Naive thymus-derived CD8-positive, alpha-beta T cell (primary cell): ENCODE measurements at places on chromosomes 2 and 18.

DNA sequence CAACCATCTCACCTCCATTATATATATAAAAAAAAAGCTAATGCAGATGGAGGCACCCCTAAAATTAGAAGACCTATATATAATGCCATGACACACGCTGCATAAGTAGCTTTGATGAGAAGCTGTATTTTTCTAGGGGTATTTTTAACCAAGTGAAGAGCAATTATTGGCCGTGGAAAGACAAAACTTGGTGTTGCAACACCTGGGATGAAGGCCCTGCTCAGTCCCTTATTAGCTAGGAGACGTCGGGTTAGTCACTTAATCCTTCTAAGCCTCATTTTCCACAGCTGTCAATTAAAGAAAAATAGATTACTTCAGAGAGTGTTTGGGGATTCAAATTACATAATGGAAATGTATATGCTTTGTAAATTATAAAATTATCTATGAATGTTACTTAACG, 63.0 kb downstream of the WDR75 start:
- DNase-seq: no peak

- no peak for DNase-seq
These were observed 13.5 kb upstream of the CNOT11 start for GRCh38 chr2:101238930-101239759.

- DNase-seq: no peak
These were observed 215.3 kb upstream of the COPS8 start for GRCh38 chr2:236870370-236870769.

DNA sequence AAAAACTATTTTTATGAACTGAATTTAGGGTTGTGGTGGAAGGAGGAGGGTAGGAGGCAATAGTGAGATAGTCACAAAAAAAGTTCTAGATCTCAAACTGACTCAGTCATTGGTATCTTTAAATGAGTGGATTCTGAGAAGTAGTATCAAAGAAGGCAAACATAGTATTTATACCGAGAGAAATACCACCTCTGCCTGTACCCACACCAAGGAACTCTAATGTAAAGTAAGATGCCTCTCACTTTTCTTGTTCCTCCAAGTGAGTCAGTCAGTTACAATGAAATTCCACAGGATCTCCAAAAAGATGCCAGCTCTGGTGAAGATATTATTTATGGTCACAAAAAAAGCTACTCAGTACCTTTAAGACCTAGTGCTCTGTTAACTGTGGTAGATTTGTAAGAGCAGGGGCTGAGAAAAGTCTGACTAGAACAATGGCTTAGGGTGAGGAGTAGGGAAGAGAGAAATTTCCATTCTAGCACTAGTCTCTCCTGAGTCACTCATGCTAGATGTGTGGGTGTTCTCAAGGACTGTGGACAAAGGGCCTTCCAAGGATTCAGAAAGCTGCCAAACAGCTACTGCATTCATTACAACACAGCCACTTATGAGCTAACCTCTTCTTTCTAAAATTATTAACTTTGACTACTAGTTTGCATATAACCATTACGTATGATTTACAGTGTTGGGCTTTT, 36.3 kb downstream of the YWHAQ start:
- DNase-seq: no peak

DNA sequence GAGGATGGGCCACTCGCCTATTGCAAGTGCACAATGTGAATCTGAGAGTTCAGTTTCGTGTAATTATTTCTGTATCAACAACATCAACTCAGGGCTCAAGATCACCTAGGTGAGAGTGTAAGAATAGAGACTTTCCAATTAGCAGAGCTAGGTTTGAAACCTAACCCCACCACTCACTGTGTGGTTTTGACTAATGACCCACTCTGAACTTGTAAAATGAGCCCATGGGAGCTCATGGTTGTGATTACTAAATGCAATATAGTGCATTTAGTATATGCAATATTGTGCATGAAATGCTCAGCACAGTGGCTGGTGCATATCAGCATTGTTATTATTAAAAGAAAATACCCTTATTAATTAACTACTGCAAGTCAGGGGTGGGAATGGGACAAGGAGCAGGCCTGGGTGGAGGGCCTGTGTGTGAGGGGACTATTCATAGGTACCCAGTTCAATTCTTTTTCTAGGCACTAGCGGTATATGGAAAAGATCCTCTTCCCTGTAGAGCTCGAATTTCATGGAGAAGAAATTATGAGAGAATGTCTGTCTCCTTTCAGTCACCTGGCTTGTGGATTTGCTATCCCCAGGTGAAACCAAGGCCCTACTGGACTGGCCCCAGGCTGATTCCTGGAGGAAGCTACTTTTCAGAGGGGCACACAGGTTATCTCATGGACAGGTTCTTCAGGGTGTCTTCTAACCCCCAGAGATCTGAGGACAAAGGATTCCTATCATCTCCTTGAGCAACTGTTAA, 169.5 kb downstream of the GFPT1 start:
- DNase-seq: no peak

DNA sequence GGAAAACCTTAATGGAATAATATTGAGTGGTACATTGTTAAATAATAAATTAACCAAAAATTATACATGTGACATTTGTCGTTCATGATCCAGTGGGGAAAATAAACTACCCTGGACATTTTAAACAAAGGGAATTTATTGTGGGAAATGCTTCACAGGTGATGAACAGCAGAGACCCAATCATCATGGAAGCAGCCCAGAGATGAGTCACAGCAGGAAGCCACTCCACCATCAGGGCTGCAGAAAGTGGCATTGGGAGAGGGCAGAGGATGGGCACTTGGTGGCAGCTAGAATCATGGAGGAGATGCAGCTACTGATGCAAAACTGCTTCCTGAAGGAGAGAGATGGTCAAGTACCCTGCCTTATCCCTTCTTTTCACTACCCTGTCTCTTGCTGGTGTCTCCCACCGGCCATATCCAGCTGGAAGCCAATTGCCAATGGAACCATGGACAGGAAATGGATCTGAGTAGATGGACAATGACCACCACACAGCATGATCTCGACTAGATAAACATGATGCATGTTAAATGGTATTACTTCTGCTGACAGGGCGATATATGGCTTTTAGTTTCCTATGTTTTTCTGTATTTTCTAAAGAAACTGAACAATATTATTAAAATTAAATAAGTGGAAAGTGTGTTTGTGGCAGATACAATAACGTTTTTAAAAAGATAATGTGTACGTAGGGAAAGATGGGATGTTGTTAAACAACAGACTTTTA, 139.8 kb downstream of the RPIA start:
- DNase-seq: no peak

DNA sequence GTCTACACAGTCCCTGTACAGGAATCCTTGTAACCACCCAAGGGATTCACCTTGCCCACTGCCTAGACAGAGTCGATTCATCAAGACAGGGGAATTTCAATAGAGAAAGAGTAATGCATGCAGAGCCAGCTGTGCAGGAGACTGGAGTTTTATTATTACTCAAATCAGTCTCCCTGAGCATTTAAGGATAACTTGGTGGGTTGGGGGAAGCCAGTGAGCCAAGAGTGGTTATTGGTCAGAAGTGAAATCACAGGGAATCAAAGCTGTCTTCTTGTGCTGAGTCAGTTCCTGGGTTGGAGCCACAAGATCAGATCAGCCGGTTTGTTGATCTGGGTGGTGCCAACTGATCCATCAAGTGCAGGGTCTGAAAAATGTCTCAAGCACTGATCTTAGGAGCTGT, 17.8 kb upstream of the FAM98A start:
- DNase-seq: no peak

DNA sequence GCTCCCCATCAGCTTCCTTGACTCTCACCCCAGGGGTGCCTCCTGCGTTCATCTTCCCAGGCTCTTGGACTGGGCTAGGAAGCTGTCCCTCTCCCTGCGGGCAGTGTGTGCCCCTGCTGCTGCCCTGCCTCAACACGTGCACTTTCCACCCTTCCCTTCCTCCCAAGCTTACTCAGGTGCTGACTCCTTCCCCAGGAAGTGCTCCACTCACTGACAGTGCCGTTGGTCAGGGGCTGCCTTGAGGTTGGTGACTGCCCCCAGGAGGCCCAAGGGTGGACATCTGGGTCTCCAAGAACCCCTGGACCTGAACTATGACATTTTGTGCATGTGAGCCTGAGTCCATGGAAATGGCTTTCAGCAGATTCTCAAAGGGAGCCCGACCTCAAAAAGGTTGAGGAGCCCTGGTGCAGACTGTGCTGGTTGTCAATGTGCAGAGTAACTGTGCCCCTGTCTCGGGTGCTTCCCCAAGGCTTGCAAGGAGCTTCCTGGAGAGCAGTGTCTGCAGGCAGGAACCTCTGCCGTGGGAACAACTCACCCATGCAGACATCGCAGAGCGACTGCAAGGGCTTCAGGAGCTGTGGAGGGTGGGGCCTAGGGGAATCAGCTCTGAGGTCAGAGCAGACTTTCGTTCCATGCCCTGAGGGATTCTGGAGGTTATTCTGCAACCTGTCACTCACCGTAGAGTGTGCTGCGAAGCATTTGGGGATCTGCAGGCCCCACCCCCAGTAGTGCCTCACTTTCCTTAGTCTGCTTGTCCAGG, 116.5 kb upstream of the MCFD2 start:
- no peak for DNase-seq

- DNase-seq: no peak
These were observed 485.1 kb downstream of the THSD7B start for GRCh38 chr2:137250401-137250800.

DNA sequence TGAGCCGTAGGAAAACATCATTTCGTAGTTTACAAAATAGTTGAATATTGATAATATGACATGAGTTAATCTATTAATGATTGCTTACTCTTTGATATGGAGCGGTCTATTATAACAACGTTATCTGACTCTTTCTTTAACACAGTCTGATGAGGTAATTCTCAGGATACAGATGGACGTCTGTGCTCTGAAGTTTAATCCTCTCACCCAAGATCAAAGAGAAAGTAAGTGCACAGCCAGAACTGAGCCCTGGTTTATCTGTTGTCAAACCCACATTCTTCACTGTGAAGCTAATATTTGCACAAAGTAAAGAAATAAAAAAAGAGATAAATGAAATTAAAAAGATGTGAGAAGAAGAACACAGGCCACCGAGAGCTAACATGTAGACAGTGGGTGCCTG, 190.9 kb upstream of the COPS8 start:
- no peak for DNase-seq

GRCh38 chr2:144796936-144797335, 277.0 kb upstream of the ZEB2 start:
- no peak for DNase-seq

DNA sequence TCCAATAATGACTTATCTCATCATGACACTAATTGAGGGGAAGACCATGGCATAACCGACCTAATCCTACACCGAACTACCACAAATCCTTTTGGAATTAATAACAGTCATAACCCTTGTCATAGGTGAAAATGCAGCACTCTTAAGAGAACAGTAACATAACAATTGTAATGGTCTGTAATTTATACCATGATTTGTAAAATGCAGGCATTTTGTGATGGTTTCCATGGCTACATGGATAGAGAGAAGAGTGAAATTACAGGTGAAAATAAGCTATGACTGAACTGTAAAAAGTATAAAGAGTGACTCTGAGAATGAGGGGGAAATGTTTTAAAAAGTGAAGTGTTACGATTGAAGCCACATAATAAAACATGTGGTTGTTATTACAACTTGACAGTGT, 494.1 kb upstream of the SLC39A10 start:
- DNase-seq: no peak

GRCh38 chr2:127041259-127041970, 65.5 kb downstream of the BIN1 start:
- DNase-seq: no peak

DNA sequence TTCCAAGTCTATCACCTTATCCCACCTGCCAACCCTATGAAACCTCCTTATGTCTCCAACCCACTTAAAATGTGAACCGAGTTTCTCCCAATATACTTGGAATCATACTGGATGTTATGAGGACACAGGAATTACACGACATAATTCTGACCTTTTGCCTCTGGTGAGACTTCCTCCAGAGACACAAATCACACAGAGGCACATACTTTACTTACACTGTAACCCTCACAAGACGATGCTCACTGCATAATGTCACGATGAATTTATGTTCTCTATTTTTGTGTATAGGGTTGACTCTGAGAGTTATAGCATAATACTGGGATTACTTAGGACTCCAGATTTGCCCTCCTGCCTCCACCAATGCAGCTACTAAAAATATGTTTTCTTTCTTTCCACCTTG, 28.0 kb upstream of the SETBP1 start:
- DNase-seq: no peak

- no peak for DNase-seq
These were observed 361.8 kb downstream of the ZEB2 start for GRCh38 chr2:144158096-144158495.

DNA sequence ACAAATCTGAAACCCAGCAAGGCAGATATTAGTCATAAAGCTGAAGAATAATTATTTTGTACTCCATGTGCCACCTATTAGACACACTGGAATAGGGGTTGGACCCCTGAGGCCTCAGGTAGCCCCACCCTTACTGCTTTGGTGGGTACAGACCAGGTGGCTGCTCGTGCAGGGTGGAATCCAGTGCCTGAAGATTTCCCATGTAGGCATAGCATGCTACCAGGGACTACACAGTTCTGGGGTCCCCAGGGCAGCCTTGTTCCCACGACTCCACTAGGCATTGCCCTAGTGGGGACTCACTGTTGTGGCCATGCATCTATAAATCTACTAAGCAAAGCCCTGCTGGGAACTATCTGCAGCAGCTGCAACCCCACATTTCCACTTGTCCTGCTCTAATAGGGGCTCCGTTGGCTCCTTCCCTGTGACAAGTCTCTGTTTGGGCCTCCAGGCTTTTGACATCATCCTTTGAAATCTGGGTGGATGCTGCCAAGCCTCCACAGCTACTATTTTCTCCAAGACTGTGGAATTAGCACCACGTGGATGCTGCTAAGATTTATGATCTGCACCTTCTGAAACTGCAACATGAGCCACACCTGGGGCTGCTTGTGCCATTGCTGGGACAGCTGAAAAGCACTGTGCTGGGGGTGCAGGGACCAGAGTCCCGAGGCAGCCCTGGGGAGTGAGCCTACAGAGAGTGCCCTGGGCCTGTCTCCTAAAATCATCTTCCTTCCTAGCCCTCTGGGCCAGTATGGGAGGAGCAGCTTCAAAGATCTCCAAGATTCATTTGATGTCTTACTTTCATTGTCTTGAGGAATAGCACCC, 303.8 kb downstream of the FSIP2 start:
- DNase-seq: no peak

GRCh38 chr2:96024336-96025193, 10.2 kb downstream of the GPAT2 start:
- DNase-seq: no peak

DNA sequence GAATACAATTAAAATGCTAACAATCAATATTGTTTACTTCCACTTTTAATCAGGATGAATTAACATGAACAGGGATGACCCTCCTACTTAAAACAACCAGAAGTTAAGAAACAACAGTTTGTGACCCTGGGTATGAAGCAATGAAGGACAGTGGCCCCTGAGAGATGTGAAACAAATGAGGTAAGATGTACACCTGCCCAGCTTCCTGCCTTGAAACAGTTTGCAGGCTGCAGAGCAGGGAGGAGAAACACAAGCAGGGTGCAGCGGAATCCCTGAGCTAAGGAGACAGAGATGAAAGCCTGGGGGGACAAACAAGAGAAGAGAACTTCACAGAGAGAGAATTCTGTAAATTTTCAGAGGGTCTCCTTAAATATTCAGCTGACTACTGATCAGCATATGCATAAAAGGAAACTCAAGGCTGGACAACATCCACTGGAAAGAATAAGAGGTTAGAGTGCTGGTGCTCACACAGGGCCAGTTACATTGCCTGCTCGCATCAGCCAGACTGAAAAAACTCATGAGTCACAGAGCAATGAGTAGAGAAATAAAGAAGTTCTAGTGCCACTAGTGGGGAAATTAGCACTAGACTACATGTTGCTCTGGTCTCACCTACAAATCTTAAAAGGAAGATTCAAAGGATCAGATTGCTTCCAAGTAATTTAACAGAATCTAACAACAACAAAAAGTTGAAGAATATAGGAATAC, 106.4 kb downstream of the PID1 start:
- no peak for DNase-seq

GRCh38 chr18:76936877-76937276, 114.5 kb downstream of the ZNF236 start:
- no peak for DNase-seq
